ENCODE measurements at places on chromosomes 2 and 18.

GRCh38 chr2:184620367-184620766 lies 22.0 kb downstream of the ZNF804A start:
- no peak for DNase-seq

- DNase-seq = no peak
Observed at GRCh38 chr2:169159686-169160085, 90.3 kb downstream of the DHRS9 start.

GRCh38 chr2:116874021-116874420 lies 940.5 kb upstream of the DDX18 start:
- no peak for DNase-seq

DNA sequence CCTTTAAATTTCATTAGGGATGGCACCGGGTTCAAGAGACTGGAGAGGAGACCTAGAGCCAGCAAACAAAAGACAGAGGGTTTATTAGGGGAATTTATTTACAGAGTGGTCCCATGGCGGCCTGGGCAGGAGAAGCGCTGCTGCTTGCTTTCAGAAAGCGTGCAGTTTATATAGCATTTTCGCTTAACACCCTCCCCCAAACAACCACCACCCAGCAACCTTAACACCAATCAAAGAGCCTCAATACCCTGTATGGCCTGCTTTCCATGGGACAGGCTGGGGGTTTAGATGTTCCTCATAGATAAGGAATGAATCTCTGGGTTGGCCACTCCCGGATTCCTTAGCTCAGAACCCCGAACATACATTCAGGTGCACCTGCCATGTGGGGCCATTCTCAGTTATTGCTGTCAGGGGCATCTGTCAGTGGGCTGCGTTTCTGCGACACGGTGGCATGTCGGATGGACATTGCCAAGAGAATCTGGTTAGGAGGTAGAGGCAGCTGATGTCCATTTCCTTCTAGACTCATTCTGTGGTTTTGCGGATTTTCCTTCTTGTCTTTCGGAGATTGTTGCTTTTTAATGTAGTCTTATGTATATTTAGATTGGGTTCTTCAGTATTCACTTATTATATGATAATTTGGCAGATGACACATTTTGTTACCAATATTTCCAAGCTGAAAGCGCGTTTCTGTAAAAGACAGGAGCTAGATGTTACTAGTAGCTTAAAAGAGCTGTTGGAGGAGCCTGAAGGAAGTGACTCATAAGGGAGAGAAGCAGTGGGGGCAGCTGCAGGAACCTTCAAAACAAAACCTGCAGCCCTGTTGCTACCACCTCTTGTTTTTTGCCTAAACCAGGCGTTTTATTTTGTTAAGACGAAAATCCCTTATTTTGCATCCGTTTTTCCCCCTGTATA lies 7.2 kb downstream of the AGAP1 start:
- no peak for DNase-seq

GRCh38 chr2:128475427-128476211 lies 157.0 kb upstream of the HS6ST1 start:
- DNase-seq = no peak

GRCh38 chr2:3254442-3254941 lies 123.1 kb downstream of the EIPR1 start:
- no peak for DNase-seq

DNA sequence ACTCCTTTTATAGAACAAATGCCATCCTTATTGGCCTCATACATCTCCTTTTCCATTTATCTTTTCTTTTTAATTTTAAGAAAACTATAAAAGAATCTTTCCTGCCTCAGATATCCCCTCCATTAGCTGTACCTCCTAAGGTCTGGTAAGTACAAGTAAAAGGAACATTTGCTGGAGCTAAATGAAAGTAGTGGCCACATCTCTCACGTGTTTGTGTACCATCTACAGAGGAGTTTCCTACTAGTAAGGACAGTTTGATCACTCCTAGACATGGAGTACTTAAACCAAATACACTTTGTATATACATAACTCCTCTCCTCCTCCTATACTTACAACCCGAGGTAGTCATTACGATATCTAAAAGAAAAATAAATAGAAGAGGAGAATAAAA lies 504.8 kb downstream of the LRRTM4 start:
- DNase-seq = no peak

GRCh38 chr18:13603304-13604019 lies 122.9 kb downstream of the FAM210A start:
- DNase-seq = no peak

DNA sequence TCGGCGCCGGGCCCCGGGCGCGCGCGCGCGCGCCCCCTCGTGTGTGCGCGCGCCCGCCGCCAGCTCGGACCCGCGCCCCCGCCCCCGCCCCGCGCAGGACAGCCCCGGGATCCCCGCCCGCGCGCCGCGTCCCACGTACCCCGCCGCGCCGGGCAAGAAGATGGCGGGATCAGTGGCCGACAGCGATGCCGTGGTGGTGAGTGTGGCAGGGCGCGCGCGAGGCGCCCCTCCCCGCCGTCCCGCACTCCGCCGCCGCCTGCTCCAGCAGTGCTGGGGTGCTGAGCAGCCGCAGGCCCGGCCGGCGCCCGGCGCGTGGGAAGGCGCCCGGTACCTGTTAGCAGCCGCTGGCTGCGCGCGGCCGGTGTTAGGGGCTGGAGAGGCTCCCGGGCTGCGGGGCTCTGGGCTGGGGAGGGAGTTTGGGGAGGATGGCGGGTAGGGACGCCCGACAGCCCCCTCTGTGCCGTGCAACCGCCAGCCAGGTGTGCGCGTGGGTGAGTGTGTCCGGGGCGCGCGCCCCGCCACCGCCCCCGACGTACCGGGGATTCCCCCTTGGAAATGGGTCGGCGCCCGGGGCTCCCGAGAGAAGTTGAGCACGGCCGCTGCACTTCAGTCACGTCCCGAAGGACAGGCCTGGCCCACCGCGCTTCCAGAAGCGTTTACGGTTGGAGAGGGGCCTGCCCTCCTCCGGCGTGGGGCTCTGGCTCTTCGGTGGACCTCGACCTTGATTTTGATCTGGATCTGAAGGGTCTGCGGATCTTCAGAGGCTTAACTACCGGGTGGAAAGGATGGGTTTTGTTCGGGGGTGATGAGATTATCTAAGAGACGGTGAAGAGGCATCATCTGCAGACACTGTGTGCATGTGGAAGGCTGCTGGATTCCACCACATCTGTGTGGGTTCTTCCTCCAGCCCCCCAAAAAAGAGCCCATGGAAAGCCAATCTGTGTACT lies 697 bp downstream of the LGALSL start:
- peak; percentile 81 for DNase-seq

DNA sequence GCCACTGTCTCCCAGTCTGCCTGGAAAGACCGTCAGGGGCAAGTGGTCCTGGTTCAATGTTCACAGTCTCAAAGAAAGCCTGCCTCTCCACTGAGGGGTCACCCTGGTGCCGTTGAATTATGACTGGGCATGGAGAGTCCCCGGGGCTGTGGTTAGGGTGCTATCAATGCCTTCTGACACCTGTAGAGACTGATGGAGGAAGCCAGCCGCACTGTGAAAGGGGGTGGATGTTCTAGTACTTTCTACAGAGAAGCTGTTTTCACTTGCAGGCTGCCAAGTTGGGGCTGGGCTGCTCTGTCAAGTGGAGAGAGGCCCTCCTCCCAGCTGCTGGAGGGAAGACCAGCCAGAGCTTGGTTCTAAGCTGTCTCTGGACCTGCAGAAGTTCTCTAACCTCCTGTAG lies 80.5 kb downstream of the BCL2L11 start:
- DNase-seq = no peak
